ENCODE measurements at places on chromosomes 1 and 21.

GRCh38 chr21:42513151-42513984 is at the start of gene SLC37A1:
Gene SLC37A1, plus strand, starts transcription at chr21:42513852. Its CDS starts 4,603 bp downstream, at chr21:42518455.
- DNase-seq: peak; percentile 31

DNA sequence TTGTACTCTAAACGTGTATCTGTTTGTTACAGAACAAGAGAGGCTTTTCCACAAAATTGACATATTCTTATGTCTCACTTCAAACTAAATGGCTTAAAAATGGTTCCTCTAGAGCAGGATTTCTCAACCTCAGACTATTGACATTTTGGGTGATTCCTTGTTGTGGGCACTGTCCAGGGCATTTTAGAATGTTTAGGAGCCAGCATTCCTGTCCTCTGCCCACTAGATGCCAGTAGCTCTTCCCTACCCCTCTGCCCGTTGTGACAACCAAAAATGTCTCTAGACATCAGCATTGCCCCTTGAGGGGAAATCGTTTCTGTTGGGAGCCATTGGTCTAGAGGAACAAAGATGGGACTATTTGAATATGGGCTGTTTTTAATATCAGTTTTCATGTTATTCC is 17.3 kb downstream of the SMAP2 start:
- DNase-seq: no peak

- no peak for DNase-seq
These were observed 92.0 kb downstream of the ITSN1 start for GRCh38 chr21:33734291-33734690.

DNA sequence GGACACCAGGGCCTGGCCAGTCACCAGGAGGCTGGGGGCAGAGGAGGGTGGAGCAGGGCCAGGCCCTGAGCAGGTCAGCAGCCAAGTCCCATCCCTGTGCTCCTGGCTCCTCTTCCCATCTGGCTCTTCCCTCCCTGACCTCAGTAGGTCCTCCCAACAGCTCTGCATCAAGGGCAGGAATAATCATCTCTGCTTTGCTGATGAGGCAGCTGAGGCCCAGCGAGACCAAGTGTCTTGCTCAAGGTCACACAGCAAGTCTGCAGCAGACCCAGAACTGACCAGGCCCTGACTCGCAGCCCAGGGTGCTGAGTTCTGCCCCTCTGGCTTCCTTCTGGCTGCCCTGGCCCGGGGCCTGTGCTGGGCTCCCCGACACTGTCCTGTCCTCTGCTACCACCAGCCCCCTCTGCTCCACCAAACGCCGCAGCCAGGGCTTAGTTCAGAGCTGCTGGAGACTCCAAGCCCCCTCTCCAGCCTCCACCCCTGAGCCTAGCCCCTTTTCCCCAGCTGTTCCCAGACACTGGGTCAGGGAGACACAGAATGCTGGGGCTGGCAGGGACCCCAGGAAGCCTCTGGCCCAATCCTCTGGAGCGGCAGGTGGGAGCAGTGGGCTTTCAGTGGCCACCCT is 224.9 kb downstream of the PTPRU start:
- DNase-seq: no peak

- no peak for DNase-seq
These were observed 6.8 kb upstream of the EPS8L3 start for GRCh38 chr1:109770331-109771095.

- no peak for DNase-seq
These were observed 89.0 kb upstream of the HMCN1 start for GRCh38 chr1:185645162-185645640.

DNA sequence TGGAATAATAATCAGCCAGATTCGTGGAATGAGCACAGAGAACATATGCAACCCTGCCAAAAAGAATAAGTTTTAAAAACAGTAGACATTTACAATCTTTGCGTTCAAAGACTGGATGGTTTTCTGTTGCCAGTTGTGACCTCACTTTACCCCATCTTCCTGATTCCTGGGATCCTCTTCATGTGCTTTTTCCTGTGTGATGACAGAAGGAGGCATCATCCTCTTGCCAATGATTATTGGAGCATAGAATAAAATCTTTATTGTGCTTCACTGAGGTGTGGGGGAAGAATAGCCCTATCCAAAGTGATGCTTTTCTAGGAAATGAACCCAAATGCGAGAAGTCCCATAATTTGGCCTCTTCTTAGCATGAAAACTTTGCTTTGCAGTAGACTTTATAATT is 15.0 kb upstream of the BARHL2 start:
- DNase-seq: no peak

DNA sequence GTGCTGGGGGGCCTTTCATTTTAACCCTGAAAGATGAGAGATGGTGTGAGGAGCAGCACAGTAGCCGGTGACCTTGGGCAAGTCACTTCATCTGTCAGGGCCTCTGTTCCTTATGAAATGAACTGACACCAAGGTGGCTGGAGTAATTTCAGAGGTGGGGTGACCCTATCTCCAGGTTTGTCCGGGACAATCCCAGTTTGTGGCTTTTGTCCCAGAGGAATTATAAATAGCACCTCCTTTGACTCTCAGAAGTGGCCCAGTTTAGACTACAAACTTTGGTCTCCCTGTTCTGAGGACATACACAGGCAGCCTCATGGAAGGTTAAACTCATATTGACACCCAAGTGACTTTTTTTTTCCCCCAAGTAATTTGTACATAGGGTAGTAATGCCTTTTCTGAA is 14.6 kb downstream of the ACTN2 start:
- DNase-seq: no peak

DNA sequence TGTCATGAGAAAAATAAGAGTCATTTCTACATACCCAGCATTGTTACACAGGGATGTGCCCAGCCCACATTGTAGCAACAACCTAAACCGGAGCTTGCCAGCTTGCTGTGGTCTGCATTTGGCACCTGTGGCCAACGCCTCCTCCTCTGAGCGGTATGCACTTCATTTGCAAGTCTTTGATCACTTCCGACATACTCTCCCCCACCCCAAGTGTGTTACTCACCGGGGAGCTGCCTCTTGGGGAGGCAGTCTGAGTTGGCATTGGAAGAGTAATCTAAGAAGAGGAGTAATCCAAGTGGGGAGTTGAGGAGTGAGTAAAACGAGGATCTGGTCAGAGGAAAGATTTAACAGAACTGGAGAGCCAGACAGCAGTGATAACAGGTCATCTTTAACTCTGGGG is 3.8 kb downstream of the BCL9 start:
- DNase-seq: peak; percentile 82

DNA sequence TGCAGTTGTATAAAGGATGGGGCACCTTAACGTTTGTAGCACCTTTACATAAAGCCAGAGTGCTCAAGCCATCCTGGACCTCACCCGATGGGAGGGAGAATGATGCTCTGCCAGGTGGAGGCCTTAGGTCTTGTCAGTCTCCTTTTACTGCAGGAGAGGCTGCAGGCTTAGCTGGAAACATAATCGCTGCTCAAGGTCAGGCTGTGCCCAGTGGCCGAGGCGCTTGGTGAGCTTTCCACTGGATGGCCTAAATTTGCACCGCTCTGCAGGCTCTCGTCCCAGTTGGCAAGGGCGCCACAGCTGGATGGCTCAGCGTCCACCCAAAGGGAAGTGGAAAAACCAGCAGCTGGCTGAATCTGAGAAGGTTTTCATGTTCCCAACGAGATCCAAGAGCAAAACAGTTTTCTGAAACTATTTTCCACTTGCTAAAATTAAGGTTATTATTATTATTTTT is 438.9 kb downstream of the CAMTA1 start:
- DNase-seq: no peak

DNA sequence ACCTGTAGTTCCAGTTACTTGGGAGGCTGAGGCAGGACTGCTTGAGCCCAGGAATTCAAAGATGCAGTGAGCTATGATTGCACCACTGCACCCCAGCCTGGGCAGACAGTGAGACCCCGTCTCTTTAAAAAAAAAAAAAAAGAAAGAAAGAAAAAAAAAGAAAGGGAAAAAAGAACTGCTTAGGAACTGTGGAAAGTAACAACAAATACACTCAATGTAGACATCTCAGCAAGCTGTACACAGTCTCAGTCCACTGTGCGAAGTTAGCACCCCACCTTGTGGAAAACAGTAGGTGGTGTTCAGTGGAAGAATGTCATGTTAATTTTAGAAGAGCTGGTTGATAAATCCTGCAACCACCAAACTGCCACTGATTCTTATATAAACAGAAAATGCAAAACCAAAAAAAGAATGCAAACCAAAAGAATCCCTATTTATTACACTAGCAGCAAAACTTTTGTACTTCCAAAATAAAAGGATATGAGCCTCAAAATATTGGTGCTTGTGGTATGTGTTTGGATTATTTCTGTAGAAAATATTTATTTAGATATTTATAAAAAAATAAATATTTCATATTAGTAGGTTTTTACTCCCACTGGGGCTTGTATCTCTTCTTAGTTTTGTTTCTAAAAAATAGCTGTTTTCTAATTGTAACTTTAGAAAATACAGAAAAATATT is 31.1 kb downstream of the ALG14 start:
- DNase-seq: no peak

- DNase-seq: no peak
These were observed 220.3 kb upstream of the FGGY start for GRCh38 chr1:59076612-59077011.
